ENCODE measurements at places on chromosomes 11 and 22.
A peak's percentile ranks its signal among the peaks of the same experiment; 100 is the strongest.

DNA sequence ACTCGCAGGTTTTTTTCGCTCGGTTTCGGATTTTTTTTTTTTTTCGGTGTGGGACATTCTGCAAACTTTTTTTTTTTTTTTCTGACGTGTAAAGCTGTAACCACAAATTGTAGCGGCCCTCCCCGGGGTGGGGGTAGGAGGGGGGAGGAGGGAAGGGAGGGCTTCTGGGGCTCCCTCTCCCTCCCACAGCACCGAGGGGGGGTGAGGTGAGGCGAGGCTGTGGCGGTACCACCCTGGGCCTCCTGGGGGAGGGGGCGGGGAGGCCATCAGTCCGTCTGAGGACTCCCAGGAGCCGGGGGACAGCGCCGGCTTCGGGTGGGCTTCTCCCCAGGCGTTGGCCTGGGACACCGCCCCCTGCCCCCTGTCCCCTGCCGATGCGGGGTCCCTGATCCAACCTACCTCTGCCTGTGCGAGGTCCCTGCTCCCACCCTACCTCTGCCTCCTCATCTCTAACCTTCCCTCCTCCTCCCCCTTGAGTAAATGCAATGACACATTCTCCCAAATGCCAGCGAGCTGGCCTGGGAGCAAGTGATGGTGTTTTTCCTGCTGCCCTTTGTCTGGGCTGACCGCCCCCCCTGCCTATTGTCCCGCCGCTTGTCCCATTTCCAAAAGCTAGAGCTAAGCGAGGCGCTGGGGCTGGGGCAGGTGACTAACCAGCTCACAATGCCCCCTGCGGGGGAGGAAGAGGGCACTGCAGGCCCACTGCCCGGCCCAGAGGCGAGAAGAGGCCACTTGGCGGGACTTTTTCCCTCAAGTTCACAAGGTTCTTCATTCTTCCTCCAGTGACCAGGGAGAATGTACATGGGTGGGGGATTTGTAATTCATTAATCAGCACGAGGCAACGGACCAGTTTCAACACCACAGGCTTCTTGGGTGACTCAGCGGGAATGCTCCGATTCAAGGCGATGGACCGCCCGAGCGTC lies 511 bp upstream of the CLCF1 start:
- DNase-seq: no peak

- no peak for DNase-seq
Measured at GRCh38 chr22:35590634-35591295, 26.4 kb downstream of the MB start.

DNA sequence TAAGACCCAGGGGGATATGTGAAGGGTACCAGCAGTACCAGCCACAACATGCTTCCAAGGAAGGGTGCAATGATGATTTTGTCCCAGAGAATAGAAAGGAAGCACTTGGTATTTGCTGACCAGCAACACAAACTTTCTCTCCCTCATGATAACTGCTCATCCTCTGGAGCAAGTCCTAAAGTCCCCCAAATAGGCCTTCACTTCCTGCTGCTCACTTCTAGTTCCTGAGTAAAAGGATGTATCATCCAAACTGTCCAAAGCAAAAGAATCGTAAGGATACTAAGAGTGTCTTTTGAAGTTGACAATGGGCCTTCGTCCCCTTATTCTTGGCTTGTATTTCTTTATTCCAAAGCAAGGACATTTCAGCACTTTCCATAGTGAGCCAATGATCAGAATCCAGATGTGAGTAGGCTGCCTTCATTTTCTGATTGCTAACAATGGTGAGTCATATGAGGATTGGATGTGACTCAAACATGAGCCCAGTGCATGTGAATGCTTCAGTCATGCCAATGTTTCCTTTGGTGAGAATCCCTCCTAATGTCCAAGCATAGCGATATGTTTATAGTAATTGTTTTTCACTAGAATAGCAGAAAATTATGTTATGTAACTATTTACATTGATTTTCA lies 243.4 kb upstream of the POU2AF2 start:
- DNase-seq: no peak

DNA sequence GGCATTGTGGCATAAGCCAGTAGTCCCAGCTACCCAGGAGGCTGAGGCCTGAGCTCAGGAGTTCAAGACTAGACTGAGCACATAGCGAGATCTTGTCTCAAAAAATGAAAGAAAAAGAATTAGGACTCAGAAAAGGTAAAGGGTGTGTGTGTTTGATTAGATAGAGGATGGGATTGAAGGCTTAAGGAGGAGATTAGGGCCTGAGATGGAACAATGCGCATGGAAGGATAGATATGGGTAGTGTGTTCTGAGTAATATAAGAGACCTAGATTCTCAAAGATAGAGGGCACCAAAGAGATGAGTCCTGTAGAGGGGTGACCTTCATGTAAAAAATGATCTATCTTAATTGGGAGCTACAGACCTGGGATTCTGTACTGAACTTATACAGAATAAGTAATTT lies 17.3 kb upstream of the RAB30 start:
- no peak for DNase-seq

GRCh38 chr11:75524665-75525432 lies 892 bp downstream of the GDPD5 start:
- DNase-seq: no peak

- DNase-seq: peak; percentile 34
Measured at GRCh38 chr11:86047275-86047991, 21.5 kb downstream of the PICALM start.

GRCh38 chr11:120133216-120134105 lies 4.5 kb downstream of the TRIM29 start:
- no peak for DNase-seq

DNA sequence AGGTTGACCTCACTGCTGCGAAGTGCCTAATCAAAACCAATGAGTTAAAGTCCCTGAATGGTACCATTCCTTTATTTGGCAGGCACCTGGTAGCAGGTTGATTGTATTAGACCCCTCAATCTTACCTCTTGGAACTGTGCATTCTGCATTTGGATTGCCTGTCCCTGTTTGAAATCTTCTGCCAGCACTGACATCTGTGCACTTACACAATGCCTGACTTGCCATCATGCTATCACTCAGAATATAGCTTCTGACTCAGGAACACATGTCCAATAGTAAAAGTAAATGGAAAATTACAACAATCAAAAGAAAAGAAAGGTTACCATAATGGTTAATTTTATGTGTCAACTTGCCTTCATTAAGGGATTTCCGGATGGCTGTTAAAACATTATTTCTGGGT lies 366.0 kb upstream of the PDGFD start:
- DNase-seq: no peak

DNA sequence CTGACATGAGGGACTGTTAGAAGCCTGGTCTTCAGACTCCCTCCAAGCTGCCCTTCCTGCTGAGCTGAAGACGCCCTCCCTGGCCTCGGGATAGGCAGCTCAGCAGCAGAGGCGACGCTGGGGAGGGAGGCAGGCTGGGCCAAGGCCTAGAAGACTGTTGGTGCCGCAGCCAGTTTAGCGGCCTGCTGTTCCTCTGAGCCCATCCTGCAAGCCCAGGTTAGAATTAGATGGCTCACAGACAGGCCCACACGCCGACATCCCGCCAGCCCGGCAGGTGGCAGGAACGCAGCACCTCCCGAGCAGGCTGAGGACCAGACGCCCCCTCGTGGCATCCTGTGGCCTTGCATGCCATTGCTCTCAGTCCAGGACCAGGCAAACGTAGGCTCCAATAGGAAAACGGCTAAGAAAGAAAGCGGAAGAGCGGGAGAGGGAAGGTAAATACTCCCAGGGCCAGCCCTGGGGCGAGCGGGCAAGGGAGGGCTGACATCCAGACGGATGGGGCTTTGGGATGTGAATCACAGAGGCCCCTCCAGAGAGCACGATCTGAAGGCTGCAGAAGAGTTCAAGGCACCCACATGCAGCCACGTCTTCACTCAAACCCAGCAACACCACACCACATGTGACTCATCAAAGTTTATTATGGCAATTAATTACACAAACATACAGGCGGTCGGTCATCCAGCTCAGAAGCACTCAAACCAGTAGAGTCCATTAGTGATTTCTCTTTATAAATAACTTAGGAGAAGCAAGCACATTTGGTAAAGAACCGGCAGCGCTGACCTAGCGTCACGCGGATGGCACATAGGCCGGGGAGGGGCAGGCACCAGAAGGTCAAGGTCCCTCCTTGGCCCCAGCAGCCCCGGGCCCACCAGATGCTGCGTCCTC lies 27.6 kb downstream of the CD5 start:
- peak; percentile 84 for DNase-seq

DNA sequence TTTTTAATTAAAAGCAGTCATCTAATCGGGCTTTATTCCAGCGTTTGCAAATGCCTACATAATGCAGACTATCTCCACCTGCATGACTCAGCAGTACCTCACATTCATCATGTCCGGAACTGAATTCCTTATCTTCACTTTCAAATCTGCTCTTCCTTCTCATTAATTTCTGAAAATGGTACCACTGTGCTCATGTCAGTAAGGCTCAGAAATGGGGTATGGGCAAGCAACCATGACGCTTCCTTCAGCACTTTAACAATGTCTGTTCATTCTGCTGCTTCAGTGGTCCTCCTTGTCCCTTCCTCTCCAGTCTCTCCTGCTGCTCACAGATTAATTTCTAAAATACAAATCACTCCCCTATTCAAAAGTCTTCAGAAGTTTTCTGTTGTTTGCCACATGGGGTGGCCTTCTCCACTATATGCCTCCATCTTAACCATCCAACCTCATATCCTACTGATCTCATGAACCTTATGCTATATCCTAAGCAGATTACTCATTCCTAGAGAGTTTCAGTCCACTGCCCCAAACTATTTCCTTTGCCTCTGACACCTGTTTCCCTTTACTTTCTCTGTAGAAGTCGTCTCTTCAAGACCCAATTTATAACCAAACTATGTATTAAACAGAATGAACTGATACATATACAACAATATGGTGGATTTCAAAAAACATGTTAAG lies 7.0 kb downstream of the GTF2H1 start:
- no peak for DNase-seq

DNA sequence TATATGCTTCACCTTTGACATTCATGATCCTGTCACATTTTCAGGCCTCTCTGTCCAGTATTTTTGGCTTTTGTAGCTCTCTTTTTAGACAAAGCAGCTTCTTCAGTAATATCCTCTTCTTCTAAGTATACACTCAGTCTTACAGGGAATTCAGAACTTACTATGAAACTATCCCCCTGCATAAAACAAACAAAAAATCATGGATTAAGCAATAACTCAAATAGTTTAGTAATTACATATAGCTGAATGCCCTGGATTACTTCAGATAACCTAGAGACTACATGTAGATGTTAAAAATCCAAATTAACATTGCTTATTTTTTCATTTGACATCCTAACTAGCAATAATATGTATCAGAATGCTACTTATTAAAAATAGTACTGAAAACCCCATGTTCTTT lies 5.2 kb downstream of the TAF1D start:
- no peak for DNase-seq

GRCh38 chr22:30561402-30562189 lies 12.9 kb downstream of the GAL3ST1 start:
- no peak for DNase-seq

DNA sequence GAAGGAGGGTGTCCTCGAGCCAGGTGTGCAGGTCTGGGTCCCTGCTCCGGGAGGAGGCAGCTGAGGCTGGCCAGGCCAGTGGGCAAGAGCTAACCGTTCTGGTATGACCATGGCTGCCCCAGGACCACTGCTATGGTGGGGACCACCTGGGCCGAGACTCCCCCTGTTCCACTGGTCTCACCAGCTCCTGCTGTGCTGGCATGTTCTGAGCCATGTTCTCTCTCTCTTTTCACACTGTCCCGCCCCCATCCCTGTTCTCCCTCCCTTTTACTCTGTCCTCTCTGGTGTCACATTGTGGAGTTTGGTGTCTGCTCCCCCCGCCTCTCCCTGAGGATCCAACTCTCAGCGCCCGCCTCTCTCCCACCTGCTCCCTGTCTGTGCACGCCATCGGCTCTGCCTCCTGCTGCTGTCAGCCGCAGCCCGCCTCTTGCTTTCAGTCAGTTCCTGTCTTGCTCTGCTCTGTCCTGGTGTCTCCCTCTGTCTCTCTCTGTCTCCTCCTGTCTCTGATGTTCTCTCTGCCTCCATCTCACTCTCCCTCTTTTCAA lies 66.4 kb downstream of the LRRC32 start:
- DNase-seq: no peak

DNA sequence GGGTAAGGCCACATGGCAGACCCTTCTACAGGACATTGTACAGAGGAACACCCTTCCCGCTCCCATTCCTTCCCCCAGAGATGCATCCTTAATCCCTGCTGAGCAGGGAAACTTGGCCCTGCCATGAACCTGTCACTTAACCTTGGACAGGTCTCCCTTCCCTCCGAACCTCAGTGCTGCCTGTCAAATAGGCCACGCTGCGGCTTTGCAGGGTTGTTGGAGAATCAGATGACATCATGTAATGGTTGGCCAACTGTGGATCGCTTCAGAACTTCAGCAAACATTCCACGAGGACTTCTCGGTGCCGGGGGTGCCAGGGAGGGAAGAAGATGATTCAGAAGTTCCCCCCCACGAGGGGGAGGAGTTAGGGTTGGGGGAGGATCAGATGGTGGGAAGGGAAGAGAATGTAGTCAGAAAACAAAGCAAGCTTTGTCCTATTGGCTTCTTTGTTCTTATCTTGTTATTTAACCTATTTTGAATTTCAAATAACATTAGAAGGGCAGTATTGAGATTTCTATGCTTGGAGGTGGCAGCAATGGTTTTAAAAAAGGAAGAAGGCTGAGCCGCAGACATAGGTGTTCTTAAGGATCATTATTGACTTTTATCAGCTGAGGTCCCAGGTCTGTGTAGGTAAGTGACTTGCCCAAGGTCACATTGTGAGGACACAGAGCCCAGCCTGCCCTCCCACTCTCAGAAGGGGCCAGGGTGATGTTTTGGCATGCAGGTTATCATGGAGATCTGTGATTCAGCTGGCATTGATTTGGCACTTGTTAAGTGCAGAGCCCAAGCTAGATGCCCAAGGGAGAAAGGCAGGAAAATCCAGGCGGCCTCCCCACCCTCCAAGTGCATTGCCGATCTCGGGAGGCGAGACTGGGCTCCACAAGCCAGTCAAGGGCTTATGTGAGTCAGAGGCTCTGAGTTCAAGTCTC lies 3.1 kb downstream of the CDC42EP1 start:
- no peak for DNase-seq

GRCh38 chr11:6616596-6617250 lies 2.5 kb downstream of the TPP1 start:
- DNase-seq: no peak

DNA sequence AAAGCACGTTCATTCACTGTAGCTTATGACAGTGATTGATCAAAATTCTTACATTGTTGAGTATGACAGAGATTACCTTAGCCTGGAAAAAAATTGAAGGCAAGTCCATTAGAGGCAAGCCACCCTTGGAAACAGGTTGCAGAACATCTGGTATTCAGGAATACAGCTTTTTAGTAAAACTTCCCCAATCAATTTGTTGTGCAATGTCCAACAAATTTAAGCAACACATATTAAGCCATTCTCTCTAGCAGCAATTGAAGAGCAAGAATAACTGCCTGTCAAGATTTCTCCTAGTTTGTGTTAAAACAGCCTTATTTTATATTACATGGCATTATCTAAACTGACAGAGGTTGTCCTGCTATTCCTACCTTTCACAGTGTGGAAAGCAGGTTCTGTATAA lies 37.0 kb downstream of the BCL2L13 start:
- no peak for DNase-seq

GRCh38 chr22:23357053-23357452 lies 176.7 kb downstream of the BCR start:
- DNase-seq: no peak
